Activated CD4-positive, alpha-beta T cell treated with anti-CD3 and anti-CD28 coated beads for 48 hours (primary cell): ENCODE measurements at places on chromosomes 1 and 21.

DNA sequence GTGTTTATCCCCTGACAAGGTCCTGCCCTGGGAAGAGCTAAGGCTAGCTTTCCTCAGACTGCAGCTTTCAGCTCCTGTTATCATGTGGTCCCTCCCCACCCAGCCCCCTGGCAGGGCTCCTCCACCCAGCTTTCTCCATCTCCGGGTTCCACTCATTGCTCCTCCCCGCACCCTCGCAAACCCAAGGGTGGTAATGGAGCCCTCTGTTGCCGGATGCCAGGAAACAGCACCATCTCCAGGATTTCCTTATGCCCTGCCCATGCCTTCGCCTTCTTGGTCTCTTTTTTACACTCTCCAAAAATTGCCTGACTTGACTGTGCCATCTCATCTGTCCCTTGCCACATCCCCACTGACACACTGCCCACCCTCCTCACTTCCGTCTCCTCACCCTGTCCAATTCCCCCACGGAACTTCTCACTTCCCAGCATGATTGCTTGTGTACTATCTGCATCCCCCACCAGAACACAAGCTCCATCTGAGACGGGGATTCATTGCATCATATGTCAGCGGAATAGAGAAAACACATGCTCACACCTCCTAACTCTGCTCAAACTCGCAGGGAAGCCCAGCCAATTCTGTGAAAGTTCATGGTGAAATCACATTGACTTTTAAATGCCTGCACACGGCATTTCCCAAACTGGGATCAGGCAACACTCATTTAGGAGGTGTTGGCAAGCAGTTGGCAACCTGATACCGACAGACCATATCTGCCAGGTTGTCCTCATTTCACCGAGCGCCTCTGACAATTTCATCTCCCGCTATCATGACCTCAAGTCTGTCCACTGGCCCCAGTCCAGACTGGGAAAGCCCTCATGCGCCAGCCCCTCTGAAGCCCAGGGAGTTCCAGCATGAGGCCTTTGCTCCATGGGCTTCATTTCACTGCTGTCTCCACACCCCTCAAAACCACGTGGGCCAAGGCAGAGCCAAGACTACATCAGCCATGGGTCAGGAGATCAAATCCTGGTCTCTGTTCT lies 201.1 kb downstream of the MATN1 start:
- DNase-seq: no peak

- DNase-seq: no peak
Measured at GRCh38 chr1:168482106-168482505, 61.7 kb downstream of the XCL2 start.

- no peak for DNase-seq
Measured at GRCh38 chr1:100077531-100077930, 55.2 kb downstream of the SASS6 start.

DNA sequence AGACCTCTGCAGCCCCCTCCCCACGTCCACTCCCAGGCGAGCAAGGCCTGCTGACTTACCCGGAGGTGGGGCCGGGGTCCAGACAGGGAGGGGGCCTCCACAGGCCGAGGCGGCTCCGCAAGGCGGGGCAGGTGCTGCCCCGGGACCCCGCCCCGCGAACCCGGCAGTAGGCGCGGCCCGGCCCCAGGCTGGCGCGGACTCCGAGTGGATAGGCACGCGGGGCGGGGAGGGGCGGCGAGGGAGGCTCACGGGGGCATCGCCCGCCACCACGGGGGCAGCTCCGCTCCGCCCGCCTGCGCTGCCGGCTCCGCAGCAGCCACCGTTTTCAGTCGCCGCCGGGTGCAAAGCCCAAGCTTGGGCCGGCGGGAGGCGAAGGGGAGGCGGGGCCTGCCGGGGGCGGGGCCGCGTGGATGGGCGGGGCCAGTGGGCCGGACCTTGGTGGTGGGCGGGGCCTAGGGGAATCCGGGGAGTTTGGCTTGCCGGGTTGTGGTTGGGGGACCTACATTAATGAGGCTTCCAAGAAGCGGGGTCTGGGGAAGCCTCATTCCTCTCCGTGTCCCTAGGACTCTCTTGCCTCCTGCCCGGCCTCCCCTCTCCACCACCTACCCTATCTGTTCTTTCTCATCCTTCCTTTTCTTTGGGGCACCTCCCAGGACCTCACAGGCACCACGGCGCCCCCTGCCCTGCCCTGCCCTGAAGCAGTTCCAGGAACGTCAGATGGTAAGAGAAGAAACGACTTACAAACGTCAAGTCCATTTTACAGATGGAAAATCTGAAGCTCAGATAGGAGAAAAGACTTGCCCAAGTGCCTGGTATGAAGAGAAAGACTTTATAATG lies at the start of gene RIMS3:
Gene RIMS3 (minus strand): TSS at position 348 of the 837 bp plus-strand sequence. CDS start 23,757 bp downstream, outside the sequence.
- peak; percentile 88 for DNase-seq

DNA sequence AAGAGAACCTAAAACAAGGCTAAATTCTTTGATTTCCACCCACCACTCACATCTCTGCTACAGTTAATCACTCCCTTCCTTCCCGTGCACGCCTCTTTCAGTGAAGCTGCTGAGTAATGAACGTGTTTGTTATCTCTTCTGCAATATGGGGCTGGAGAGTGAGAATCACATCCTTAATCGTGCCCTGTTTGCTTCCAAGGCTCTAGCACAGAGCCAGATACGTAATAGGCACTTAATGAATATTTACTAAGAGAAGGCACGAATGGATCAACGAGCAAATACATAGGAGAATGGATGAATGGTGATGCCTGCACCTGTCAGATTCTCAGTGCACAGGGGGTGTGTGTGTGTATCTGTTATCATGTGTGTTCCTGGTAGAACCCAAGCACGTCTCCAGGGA lies 22.1 kb upstream of the FAM43B start:
- no peak for DNase-seq

DNA sequence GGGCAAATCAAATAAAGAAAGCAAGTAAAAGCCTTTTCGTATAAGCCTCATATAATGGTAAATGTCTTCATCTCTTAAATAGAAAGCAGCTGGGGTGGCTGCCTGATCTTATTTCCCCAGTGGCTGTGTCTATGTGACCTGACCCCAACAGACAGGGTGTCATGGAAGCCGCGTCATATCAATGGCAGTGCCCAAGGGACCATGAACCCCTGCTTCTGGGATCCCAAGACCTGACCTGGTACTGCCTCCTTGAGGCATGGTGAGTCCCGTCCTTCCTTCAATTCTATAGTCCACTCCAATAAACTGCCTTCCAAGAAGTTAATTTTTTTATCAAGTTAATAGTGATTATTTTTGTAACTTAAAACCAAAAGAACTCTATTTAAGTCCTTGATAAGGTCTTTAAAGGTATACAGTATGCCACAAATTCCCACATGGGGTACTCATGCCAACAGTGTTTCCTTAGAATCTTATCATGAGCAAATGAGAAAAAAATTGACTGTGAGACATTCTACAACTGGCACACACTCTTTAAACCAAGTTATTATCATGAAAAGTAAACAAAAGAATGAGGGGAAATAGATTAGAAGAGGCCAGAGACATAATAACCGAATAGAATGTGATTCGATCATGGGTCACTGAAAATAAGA lies 104.6 kb downstream of the ADSS2 start:
- DNase-seq: no peak

- DNase-seq: no peak
Measured at GRCh38 chr1:65441464-65441863, 21.0 kb downstream of the LEPR start.

DNA sequence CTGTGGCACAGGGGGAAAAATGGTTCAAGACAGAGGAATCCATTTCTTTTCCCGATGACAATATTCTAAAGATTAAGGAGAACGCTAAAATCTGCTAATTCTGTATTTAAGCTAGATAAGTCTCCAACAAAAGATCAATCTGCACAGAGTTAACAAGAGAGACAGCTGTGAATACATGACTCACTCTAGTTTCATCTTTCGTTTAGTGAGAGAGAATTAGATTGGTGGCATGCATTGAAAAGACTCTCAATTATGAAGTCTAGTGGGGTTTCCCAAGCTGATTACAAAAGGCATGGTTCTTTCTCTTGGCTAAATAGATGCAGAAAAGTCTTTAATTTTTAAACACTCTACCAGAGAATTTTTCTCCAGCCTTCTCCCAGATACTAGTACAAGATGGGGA lies 34.4 kb downstream of the CAPN9 start:
- DNase-seq: no peak

GRCh38 chr1:227792216-227793078 lies 23.0 kb upstream of the PRSS38 start:
- DNase-seq: no peak

DNA sequence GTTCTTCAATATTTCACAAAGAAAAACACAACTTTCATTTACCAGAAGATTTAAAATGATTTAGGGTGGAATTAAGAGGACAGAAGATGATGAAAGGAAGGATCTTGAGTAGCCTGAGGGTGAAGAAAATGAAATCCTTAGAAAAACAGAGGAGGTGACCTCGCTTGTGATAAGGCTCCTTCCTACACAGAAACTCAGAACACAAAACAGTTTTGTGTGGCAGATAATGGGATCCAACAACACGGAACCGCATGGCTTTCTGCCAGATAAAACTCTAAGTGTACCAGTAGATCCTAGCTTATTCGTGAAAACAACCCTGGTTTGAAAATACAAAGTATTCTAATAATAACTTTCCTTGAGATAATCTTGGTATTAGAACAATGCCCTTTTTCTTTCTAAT lies 74.0 kb upstream of the EXO1 start:
- DNase-seq: no peak

DNA sequence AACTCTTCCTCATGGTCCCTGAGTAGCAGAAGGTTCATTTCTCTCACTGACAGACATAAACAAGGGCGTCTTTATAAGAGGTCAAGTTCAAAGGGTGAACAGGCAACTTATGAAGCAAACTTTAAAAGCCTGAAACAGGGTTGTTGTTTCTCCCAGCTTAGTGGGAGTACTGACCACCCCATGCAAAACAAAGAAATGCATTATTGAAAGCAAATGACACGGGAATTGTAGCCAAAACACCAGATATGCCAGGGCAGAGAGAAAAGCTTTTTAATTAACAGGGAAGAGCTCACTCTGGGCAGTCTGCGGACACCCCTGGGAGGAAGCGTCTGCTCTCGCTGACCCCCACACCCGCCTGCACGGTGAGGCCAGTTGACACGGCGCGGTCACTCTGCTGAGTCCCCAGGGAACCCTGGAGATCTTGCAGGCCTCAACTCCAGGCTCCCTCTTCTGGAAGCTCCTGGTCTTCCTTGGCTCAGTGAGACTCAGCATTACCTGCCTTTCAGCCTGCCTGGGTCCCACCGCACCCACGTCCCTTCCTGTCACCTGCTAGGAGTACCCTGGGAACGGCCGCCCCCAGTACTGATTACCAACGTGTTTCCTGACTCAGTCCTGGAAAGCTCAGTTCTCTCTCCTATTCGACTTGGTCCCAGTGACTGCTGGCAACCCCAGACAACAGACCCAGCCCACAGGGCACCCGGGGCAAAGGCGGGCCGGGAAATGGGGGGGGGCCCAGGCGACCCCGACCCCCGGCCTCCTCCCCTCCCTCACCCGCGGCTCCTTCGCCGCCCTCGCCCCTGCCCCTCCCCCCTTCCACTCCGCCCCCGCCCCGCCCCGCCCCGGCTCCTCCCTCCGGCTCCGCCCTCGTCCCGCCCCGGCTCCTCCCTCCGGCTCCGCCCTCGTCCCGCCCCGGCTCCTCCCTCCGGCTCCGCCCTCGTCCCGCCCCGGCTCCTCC lies 972 bp downstream of the CFAP410 start:
- DNase-seq: peak; percentile 44

- no peak for DNase-seq
Measured at GRCh38 chr1:51960262-51960661, 30.2 kb downstream of the RAB3B start.

DNA sequence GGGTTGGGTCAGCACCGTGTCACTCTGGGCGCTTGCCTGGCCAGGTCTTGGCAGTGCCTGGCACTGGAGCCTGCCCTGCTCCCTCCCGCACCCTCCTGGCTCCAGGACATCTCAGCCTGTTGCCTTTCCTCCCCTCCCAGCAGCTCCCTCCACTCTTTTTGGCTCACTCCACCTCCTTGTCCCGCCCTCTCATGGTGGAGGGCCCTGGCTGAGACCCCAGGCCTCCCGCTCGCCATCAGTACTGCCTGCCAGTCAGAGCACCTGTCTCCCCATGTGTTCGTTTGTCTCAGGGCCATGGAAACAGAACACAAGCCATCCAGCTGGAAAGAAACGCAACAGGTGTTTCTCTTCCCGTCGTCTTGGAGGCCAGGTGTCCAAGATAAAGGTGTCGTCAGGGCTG lies 61.0 kb downstream of the B3GALT5 start:
- DNase-seq: no peak

DNA sequence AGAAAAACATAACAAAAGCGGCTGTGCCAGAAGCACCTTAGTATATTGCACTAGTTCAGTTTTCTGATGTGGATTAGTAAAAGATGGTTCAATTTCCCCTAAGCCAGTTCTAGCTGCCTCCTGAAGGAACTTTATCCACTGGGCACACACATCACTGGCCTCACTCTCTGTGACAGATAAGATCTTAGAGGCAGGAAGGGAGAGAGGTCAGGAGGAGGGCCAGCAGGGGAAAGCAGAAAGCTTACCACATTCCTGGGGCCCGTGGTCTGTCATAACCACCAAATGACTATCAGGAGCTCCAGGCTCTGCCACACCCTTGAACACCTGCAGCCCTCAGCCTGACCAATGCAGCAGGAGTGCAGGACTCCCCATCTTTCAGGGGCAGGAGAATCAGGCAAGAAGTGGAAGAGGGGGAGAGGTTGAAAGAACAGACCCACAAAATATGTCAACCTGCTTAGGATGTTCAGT lies 37.8 kb downstream of the LRRC71 start:
- DNase-seq: no peak

GRCh38 chr1:189429610-189430009 lies 1048.1 kb downstream of the BRINP3 start:
- no peak for DNase-seq
